ENCODE measurements at places on chromosomes 13 and 19.

DNA sequence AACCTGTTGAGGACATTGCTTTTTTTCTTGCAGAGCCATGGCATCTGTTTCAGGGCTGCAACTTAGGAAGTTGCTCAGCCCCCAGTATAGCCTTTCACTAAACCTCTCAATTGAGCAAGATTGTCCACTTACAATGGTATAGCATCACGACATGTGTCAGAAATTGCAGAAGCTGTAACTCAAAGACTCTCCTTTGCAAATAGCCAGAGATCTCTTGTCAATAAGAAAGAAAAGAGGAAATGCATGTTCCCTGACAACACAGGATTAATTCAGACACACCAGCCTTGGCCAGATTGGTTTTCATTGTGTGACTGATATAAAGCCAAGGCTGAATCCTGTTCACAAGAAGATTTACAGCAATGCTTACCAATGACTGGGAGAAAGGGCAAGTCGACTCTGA, 38.7 kb upstream of the CYSLTR2 start:
- DNase-seq = no peak

- DNase-seq = no peak
Observed at GRCh38 chr13:28573595-28574373, 78.9 kb upstream of the FLT1 start.

GRCh38 chr19:15769586-15769985, 17.9 kb upstream of the OR10H5 start:
- DNase-seq = no peak

GRCh38 chr19:5036698-5037563, 68.0 kb downstream of the KDM4B start:
- no peak for DNase-seq

GRCh38 chr19:35642312-35642711, 767 bp downstream of the ETV2 start:
- no peak for DNase-seq

DNA sequence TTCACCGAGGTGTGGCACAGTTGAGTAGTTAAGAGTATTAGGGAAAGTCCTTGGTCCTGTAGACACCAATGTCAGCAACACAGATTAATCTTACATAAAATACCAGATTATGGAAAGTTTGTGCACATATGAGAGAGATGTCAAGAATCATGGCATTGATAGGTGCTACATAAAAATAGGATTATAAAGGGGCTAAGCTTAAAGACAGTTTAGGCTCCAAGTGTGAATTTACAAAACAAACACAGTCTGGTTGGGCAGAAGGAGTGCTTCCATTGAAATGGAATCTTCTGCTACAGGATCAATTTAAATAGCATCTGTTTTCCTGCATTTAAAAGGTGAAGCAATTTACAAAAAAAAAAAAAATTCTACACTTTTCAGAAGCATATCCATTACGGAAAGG, 292.9 kb downstream of the DNAJC15 start:
- no peak for DNase-seq

- no peak for DNase-seq
Observed at GRCh38 chr19:16232127-16232526, 34.4 kb downstream of the AP1M1 start.

DNA sequence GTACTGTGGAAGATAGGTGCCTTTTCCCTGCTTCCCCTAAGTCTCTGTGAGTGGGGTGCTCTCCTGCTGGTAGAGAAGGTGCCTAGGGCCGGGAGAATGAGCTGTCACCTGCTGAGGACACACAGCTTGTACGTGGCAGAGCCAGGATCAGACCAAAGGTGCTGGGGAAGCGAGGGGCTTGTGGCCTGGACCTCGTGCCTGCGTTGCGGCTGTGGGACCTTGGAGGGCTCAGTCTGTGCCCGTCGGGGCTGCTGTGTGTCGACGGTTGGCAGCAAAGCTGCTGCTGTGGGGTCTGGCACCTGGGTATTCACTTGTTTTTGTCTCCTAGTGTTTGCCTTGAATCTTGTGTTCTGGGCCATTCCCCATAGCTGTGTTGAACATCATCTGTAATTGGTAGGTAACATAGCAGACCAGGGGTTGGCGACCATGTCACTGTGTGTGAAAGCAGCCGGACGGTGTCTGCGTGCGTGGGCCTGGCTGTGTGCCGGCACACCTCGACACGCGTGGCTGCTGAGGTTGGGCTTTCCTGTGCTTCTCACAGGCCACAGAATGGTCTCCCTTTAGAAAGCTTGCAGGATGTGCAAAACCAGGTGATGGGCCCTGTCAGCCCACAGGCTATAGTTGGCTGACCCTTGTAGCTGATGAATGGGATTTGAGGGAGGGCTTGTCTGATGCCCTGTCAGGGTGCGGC, 9.2 kb downstream of the U2AF2 start:
- no peak for DNase-seq

DNA sequence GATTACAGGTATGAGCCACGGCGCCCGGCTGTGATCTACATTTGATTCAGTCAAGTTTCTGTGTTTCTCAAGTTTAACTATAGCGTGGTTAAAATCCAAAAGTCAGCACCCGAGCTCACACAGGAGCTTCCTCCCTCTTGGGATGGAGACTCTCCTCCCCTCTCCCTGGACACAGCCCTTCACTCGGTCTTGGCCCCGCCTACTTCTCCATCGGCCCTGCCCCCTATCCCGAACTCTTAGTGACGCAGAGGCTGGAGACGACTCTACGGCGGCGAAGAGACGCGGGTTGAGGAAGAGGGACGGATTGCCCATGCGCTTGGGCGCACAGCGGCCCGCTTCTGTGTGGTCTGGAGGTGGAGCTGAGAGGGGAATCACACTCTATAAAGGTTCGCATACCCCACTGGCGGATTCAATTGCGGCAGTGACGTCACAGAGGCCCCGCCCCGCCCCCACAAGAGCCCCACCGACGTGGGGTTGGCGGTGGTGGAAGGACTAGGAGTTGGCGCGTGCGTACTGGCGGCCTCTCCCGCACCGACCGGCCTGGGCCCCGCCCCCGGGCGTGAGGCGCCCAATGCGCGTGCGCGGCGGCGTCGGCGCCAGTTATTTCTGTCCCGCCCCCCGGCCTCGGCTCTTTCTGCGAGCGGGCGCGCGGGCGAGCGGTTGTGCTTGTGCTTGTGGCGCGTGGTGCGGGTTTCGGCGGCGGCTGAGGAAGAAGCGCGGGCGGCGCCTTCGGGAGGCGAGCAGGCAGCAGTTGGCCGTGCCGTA, at the start of gene TRIM28:
TRIM28 (plus strand) TSS at position 239 of the 765 bp plus-strand sequence. CDS start 694 bp downstream, outside the sequence.
- DNase-seq = no peak

DNA sequence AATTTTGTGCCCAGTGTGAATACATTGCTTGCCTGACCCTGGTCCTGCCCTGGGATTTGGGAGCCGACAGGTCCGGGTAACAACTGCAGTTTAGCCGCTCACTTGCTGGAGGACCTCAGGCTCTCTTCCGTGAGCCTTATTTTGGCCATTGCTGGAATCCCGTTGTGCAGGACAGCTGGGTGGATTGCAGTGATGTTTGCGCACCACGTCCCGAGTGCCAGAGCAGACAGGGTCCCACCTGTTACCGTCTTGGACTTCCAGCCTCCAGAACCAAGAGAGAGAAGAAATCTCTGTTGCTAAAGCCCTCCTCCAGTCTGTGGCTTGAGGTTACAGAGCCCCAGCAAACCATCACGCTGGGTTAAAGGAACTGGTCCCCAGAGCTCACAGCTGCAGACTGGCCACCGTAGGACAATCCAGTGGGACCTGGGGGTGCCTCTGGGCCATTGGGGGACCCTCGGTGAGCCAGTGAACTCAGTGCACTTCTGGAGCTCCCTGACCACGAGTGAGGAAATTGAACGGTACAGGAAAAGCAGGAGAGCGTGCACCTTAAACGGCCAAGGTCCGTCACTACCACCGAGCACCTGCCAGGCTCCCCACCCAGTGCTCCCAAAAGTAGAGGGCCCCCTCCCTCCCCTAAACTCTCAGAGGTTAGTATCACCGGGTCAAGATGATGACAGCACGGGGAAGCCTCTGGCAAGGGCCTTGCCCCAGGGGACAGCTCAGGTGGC, 92.9 kb downstream of the GNG7 start:
- no peak for DNase-seq

DNA sequence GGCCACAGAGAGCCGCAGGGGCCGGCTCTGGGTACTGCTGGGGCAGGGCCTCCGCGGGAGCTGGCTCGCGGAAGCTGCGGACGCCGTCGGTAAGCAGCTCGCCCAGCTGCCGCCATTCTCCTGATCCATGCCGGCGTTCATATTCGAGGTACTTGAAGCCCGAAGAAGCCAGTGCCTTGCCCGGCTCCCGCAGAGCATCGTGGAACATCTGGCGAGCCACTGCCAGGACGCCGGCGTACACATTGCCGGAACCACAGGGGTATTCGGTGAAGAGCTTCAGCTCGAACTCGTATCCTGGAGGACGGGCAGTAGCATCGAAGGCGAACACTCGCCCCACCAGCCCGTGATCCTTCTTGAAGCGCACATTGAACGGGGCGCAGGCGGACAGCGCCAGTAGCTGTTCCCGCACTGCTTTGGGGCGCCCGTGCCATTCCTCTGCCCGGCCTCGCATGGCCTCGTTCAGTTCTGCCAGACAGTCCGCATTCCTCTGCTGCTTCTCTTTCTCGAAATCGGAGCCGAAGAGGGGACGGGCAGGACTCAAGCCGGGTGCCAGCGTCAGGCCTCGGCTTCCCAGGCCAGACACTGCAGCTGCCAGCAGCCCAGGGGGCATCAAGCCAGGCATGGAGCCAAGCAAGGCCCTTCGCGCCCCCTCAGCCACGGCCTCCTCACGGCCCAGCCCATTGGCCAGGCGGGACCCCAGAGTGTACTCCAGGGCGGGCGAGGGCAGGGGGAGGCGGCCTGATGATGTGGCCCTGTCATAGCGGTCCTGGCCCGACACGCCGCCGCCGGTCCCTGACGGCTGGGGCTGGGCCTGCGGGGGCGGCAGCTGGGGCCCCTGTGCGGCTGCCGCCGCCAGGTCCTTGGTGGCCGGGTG, 1.0 kb downstream of the IRF2BP1 start:
- DNase-seq = peak; percentile 28

DNA sequence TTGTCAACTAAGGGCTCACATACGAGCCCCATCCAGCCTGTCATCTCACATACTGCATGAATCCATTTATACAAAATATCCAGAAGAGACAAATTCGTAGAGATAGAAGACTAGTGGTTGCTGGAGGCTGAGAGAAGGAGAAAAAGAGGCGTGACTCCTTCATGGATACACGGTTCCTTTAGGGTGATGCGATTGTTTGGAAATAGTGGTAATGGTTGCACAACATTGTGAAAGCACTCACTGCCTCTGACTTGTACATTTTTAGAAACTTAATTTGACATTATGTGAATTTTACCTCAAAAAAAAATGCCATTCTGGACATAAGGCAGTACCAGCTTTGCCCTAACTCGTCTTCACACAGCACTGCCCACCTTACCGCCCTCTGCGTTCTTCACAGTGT, 27.3 kb downstream of the IGFL1 start:
- no peak for DNase-seq

GRCh38 chr19:28898249-28898648, 314.7 kb downstream of the UQCRFS1 start:
- DNase-seq = no peak

DNA sequence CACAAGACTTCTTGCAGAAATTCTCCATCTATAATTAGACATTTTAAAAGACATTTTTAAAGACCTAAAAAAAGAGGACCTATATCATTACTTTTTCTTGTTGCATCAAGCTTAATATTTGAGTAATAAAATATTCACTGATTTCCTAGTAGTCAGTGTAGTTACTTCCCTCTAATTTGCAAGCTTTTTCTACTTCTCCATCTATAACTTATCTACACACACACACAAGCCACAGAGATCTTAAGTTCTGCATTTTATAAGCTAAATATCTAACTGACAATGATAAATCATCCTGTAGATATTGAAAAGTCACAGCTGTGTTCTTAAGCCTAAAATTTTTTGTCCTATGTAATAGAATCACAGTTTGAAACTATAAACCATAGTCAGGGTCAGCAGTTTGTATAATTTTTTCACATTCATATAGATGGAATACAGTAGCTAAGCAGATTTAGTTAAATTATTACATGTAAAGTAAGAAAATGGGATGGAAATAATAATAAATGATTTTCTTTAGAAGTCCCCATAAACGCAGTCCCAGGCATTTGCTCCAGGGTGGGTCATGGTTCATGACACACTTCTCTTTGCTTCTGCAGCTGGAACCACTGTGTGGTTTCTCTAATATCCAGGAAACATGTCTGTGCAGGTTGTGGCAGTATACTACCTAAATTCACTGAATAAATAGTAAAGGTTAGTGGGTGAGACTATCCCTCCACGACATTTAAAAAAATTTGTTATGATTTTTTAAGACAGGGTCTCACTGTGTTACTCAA, 60.2 kb downstream of the ESD start:
- no peak for DNase-seq

DNA sequence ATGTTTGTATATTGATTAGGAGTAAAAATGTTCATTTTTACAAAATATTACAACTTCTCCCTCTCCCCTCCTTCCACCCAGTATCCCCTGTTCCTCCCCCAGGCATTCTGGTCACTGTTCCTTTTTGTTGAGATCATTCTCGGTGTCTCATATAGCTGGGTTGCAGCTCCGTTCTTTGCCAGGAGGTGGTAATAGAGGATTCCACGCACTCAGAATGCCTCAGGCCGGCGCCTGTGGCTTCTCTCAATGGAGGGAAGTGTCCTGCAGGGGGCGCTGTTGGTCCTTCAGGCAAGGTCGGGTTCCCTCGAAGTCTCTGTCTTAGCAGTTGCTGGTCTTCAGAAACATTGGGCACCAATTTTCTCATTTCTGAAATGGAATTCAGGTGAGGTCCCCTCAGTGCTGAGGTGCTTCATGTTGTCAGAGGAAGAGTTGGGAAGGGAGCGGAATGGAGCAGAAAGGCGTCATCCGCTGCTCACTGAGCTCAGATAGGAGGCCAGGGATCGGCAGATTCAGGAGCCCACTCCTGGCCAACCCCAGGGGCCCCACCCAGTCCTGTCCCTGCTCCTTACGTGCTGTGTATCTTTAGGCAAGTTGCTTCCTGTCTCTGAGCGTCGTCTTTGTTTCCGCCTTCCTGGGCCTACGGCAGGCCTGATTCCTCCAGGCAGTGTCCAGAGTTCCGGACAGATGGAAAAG, 10.3 kb upstream of the GARIN5A start:
- DNase-seq = no peak

DNA sequence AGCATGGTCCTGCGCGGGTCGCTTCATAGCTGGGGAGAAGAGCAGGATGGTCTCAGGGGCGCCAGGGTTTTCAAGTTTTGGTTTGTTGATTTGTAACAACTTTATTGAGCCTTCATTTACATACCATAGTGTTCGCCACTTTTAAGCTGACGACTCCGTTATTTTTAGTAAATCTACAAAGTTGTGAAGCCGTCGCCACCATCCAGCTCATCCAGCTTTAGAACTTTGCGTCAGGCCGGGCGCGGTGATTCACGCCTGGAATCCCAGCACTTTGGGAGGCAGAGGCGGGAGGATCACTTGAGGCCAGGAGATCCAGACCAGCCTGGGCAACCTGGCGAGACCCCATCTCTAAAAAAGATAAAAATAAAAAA, 404 bp downstream of the C19orf44 start:
- DNase-seq = no peak
